ENCODE measurements at places on chromosomes 2 and 18.

GRCh38 chr2:66772618-66773017 lies 337.7 kb downstream of the MEIS1 start:
- DNase-seq: no peak

GRCh38 chr18:42798606-42799170 lies 316.8 kb downstream of the RIT2 start:
- no peak for DNase-seq

- DNase-seq: no peak
These were observed 1.0 kb downstream of the SPHKAP start for GRCh38 chr2:228180181-228181097.

GRCh38 chr2:28310107-28310506 lies 82.6 kb upstream of the FOSL2 start:
- no peak for DNase-seq

DNA sequence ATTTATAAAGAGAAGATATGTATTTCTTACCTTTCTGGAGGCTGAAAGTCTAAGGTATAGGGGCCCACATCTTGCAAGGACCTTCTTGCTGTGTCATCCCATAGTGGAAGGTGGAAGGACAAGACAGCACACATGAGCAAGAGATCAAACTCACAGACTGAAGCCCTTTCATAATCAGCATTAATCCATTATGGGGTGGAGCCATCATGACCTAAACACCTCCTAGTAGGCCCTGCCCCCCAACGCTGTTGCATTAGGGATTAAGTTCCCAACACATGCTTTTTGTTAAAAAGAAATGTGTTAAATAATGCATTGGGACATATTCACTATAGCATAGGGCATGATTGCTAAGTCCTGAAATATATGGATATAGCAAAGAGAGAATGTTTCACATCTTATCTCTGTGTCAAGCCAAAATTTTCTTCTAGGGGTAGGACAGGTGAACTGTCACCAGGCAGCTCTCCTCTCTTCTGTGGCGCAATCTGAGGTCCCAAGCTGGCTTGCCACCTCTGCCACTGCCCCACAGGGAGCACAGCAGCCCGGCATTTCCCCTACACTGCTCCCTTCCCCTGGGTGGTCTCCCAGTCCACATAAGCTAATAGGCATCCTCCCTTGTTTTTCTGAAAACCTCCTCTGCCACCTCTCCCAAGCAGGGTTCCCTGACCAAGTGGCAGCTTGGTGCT lies 8.3 kb upstream of the CTIF start:
- no peak for DNase-seq
